ENCODE measurements at places on chromosomes 2 and 18.

- no peak for DNase-seq
Measured at GRCh38 chr2:192473331-192473730, 278.6 kb upstream of the TMEFF2 start.

DNA sequence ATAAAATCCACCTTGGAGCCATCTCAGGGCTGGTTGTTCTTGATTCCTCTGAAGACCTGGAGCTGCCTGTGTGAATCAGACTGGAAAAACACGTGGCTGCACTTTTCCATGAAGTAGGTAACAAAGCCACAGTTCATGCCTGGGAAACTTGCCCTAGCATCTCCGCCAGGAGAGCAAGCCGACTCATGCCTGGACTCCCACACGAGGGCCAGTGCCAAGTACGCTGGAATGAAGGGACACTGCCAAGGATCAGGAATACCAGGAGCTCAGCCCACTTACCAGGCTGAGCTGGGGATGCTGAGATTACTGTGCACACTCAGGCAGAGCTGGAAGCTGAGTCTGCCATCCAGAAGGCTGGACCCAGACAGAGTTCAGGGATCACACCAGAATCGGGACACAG is 10.9 kb upstream of the FHL2 start:
- no peak for DNase-seq

DNA sequence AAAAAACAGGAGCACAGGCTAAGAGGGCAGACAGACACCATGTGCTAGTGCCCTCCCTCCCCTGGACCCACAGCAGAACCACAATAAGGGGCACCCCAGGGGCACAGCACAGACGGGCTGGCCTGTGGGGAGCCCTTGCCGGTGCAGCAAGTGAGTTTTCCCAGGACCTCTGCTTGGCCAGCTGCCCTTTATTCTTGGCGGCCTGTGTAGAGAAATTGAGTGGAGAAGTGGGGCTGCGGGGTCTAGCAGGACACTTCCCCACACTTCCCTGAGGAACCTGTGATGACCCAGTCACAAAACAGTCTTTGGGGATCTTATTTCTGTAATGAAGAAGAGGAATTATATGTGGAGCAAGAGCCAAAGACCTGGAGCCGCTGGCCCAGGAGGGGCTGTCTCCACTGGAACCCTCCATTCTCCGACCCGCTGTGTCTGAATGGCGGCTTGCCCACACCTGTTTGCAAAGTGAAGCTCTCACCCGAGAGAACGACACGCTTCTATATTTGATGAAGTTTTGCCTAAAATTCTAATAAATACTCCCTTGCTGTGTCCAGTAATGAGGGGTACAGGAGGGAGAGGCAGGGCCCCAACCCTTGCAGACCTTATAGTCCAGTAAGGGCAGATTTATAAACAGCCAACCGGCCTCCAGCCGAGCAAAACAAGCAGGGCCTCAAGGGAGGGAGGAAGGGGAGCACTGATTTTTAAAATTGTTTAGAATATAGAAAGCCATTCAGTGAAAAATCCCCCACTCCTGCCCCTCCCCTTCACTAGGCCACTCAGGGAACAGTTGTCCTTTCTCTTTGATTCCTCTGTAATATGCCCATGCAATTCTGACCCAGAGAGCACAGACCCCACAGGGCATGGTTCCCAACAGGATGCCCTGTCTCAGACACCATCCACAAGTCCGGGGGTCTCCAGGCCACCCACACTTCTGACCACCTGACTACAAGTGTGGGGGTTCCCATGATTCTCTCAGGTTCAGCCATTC is 44.7 kb upstream of the SNED1 start:
- no peak for DNase-seq

DNA sequence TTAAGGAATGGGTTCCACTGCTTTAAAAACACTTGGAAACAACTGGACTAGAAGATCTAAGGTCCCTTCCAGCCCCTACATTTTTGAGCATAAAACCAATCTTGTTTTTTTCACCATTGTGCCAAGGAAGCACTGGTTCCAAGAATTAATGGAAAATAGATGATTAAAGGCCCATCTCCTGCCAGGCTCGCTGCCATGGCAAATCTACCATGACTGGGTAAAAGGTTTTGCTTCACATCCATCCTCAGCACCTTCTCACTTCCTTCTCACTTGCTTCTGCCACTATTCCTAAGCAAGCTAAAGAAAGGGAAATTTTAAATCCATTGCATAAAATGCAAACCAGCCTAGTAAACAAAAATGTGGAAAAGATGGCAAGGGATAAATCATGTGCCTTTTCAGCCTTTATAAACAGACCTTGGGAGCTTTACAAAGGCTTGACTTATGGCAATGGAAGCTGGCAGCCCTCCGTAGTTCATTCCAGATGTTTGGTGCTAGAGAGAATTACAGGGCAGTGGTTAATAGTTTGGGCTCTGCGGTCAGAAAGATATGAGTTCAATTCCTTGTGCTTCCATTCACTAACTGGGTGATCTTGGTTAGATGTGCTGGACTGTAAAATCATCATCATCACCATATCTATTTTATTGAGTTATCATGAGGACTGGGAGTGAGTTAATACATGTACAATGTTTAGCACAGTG is 27.0 kb upstream of the ST3GAL5 start:
- no peak for DNase-seq

DNA sequence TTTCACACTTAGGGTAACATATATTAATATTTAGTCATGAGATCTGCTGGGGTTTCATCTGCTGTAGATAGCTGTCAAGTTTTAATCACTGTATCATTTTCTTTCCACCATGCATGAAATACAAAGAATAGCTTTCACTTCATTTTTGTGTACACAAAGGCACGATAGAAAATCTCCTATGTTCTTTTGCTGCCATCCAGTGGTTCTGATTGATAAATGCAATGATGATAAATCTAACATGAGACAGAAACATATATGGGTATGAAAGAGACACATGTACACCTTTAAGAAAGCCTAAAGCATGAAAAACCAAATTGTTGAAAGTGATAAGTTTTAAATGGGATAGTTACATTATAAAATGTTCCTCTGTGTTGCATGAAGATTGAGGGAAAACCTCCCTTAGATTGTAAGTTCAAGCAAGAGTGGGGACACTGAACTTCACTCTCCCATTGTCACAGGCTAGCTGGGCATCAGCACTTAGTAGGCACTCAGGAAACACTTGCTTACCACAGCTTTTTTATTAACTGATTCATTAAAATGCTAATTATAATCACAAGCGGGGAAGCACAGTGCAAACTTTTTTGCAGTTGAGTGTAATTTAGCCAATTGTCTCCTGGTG is 31.2 kb downstream of the C1D start:
- no peak for DNase-seq

GRCh38 chr18:44733069-44733753 is 52.5 kb downstream of the SETBP1 start:
- no peak for DNase-seq

Measured in stimulated activated CD8-positive, alpha-beta memory T cell treated with anti-CD3 and anti-CD28 coated beads, Interleukin-2, amount 100 ng/mL, for 48 hours (primary cell).